ENCODE measurements at places on chromosomes 4 and X.

GRCh38 chr4:41399231-41399630 is 138.7 kb upstream of the LIMCH1 start:
- no peak for DNase-seq

- no peak for DNase-seq
These were observed 69.2 kb downstream of the GALNT7 start for GRCh38 chr4:173237762-173238161.

DNA sequence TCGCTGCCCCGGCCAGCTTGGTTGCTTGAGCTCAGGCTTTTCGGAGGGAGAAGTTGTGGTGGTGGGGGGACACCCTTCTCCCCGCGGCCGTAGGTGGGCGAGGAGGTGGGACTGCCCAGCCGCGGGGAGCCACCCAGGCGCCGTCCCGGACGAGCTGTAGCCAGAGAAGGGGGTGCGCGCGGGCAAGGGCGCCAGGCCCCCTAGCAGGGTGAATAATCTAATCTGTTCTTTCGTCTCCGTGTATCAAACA is 3.1 kb downstream of the MID1IP1 start:
- DNase-seq, result no peak

DNA sequence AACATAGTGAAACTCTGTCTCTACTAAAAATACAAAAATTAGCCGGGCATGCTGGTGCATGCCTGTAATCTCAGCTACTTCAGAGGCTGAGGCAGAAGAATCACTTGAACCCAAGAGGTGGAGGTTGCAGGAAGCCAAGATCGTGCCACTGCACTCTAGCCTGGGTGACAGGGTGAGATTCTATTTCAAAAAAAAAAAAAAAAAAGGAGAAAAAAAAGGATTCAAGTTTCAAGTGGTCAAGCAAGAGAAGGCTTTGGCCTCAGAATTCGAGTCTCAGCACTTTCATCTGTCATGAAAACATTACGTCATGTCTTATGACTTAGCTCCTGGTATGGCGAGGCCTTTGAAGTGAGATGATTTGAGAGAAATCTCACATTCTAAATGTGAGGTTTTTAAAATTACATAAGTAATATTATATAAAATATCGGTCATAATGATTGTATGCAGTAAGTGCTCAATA is 21.2 kb upstream of the DHRSX start:
- DNase-seq, result no peak

DNA sequence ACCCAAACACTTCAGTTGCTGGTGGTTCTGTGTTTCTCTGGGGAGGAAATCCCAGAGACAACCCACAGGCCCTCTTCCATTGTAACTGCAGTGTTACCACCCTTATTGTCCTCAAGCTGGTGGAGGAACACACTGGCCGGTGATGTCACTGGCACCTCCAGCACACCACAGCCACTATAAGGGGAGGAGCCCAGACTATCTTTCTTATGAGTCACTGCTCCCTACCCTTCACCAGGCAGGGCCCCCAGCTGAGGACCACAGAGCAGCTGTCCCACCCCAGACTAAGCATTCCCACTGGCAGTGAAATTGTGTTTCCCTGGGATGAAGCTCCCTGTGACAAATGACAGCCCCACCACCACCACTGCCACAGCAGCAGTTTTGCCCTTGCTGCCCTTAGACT is 171.8 kb upstream of the FGF16 start:
- DNase-seq, result no peak

DNA sequence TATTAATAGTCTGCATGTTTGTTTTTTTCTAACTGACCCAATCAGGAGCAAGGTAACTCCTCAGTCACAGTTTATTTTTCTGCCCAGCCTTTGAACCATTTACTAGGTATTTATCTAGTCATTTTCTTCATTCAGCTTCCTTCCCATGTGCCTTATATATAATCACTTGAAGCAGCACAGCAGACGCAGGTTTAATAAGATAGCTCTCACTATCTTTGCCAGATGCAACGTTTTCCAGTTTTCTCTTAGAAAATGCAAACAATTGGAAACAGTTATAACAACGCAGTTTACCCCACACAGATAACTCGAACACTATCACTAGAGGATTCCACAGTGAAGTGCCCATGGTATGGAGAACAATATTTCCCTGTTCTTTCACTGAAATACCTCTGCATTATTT is 56.4 kb upstream of the NFKB1 start:
- no peak for DNase-seq

- DNase-seq, result no peak
These were observed 22.3 kb downstream of the RBMX start for GRCh38 chrX:136858007-136858756.

- no peak for DNase-seq
These were observed 113.5 kb downstream of the RPA4 start for GRCh38 chrX:96997196-96997595.

DNA sequence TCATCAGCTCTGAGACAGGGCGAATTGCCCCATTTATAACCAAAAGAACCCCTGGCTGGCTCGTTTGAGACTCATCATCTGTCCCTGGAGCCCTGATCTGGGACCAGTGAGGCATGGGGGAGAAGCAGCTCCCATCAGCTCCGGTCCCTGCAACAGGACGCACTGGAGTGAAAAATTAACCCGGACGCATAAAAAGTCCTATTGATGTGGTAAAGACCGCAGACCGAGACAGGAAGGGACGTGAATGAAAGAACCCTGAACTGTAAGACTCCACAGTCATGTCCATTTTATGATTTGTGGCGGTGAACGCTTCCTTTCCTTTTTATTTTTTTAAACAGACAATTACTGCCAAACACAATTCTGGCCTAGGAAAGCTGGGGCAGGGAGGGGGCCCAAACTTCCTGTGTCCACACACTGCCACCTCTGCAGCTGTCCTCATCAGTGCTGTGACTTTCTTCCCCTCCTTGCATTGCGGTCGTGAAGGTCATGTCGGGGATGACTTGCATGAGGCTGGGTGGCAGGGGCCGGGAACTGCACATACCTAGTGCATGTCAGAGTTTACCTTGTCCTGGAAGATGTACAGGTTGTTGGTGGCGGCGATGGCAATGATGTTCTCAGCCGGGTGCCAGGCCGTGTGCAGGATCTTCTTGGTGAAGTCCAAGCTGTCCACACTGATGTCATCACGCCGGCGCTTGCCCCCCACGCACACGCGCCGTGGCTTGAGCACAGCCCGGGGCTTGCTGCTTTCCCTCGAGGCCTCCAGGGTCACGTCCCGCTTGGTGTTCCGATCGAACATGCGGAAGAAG is 53.3 kb downstream of the WFS1 start:
- no peak for DNase-seq

All from HTR-8/SVneo (cell line).